ENCODE measurements at places on chromosomes 11 and 22.

GRCh38 chr11:62599901-62600300, 1.8 kb downstream of the MTA2 start:
- DNase-seq, result no peak

- no peak for DNase-seq
Observed at GRCh38 chr11:128660947-128661346, 32.9 kb upstream of the FLI1 start.

DNA sequence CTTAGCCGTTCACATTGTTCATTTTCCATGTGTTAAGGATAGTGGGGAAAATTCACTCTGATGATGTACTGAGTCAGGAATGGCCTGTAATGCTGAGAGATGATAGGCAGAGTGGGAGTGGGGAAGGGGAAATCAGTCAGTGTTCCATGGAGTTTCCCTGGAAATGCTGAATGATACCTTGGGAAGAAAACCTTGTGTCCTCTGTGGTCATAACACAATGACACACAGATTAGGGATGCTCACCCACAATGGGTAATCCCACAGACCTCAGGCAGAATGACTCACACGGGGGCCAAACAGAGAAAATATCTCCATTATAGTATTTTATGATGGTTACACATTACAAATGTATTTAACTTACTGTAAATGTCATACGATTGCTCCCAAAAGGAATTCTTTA, 118.0 kb downstream of the SNX19 start:
- peak; percentile 11 for DNase-seq

- DNase-seq, result no peak
Observed at GRCh38 chr22:17358415-17358814, 10.8 kb upstream of the CECR2 start.

DNA sequence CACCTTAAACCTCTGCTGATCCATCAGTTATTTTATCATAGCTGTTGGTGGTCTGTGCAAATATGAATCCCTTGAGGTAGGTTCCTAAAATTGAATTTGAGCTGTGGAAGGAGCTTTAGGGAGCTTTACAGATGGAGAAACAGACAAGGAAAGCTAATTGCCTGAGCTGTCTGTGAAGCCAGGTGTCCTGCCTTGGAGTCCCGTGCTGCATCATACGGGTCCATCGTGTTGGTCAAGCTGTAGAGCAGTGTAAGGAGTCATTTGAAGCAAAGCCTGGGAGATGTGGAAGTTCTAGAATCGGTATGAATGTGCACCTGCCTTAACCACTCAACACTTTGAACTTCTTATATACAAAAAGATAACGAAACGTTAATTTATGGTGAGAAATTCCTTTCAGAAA, 1.0 kb downstream of the POLA2 start:
- DNase-seq, result no peak

DNA sequence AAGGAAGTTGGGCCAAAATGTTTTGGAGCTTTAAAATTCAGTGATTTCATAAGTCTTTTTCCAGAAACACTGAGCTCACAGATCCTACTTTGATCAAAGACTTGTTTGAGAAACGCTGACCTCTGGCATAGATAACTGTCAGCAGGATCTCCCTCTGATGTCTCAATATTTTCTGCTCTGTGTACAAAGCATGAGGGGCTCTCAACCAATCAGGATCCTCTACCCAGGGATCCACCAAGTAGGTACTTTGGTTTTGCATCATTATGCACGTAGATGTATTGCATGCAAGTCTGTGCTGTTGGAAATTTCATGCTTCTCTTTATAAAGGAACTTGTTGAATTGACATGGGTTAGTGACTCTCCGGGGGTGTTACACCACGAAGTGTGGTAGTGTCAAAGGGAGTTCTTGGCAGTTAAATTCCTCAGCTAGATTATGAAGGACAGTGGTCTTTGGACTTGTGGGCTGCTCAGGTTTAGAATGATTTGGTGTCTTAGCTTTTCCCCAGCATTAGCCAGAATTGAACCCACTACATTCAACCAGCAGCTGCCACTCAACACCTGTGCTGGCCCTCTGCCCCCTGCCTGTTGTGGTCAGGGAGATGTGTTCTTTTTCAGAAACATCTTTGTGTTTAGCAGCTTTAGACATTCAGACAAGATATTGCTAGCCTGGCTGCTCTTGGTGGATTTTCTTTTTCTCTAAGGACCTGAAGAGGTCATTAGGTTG, 1.7 kb upstream of the DIXDC1 start:
- DNase-seq, result no peak

DNA sequence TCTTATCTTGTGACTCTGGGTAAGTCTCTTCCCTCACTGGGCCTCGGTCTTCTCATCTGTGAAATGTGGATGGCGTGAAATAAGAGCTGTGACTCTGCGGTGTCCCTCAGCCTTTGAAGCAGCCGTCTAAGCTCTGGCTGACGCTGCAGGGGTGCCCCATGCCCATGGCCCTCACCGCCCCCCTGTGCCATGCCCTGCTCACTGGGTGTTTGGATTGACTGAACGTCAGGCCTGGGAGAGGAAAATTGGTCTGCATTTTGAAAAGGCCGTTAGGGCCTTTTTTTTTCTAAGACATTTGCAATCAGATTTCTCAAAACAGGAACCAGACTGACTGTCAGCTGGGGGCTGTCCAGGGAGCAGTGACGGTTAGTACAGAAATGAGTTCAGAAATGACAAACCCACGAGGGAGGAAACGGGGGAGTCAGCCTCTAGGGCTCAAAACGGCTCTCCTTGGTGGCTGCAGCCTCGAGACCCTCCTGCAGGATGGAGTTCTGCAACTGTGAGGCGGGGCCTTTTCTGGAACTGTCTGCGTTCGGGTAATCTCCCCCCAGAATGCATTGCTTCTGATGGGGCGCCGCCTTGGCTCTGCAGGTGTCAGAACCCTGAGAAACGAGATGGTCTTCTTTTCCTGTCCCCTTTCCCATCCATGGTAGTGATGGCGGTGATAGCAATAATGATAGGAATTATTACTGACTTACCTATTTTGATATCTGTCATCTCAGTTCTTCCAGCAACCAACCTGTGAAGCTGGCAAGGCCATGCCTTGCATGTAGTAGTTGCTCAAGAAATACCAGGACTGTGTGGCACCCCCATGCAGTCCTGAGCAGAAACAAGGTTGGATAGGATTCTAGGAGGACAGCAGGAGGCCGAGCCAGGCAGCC, 2.0 kb downstream of the GRK2 start:
- no peak for DNase-seq

DNA sequence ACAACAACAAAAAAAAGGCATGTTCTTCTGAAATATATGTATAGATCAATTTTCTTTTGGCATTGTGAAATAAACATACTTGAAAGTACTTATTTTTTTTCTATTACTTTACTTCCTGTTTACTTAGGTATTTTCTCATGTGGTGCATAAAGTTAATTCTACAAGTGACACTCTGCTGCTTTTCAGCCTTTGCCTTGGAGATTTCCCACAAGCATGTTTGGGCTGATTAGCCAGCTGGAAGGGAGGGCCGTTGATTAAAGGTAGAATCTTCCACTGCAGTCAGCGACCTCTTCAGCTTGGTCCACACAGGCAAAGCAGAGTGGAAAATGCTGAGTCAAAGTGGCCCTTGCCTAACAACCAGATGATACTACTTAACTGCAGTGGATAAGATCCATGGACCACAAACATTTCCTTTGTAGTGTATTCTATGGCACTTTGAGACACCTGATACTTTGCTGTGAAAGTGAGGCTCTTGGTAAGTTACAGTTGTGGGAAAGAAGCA, 176.0 kb downstream of the ARHGAP42 start:
- peak; percentile 23 for DNase-seq

DNA sequence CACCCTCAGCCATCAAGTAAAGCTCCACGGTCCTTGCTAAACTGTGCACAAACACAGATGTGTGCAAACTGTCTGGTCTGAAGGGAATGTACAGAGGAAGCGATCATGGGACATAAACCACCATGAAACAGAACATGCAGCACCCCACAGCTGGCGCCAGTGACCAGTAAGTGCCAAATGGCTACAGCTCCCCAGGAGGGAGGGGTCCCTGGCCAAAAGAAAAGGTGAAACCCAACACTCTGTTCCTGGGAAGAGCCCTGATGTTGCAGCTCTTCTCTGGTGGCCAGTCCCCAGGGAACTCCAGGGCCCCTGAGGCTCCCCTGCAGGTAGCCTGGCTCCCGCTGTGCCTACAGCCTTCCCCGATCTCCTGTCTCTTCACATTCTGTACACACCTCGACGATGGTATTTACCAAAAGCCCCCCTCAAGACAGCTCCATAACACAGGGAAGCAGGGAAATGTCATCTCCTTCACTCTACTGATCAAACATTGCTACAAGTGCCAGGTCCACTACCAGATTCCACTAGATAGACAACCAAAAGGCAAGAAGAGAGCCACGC, 2.9 kb downstream of the DGCR6L start:
- no peak for DNase-seq

DNA sequence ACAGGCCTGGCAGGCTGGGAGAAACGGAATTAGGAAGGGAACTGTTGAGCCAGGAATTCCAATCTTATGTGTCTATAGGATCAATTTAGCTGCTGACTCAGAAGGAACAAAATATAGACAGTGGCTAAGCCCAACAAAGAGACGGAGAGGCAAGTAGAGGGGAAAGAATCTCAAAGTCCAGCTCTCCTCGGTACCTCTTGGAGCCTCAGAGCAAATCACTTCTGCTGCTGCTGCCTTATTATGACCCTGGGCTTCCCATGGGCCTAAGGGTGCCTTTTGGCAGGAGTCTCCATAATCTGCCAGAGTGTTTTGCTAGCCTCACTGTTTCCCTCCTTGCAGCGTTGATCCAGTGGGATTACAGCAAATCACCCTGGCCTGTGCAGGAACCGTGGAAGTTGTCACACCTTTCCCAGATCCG, 31.7 kb downstream of the PAX6 start:
- DNase-seq, result no peak

GRCh38 chr22:29861672-29862297, 21.2 kb upstream of the MTMR3 start:
- no peak for DNase-seq

DNA sequence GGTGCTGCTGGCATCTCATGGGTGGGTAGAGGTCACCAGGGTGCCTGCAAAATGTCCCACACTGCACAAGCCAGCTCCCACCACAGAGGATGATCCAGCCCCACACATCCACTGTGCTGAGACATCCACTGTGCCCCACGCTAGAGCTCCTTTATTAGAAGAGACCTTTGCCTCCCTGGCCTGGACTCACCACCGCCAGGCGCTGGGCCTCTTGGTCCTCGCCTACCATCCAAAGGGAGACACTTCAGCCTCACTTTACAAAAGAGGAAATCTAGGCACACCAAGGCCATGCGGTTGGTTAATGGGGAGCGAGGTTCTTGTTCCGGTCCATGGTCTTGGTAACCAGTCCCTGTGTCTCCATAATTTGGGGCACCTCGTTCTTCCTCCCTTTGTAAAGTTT, 3.4 kb upstream of the ANO1 start:
- DNase-seq, result no peak

DNA sequence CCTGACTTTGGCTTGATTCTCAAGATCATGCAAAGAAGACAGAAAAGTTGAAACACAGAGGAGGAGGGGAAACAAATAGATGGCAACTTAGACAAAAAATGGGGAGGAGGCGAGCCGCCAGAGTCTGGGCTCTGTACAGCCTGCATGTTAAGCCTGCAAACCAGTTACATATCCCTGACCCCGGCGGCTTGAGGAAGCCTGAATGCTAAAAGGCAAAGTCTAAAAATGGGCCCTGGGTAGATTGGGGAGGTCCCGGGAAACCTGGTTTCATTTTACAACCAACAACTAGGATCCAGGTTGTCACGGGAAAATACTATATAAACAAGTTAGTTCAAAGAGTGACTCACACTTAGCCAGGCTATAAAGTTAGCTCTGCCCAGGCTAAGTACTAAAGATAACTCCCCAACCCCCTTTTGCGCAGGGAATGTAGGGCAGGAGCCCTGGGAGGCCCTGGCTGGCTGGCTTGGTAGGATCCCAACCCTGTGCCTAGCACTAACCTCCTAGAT, 18.8 kb upstream of the ZBTB16 start:
- no peak for DNase-seq
